Neuronal stem cell (in vitro differentiated cells): ENCODE measurements at places on chromosomes 13 and 19.

DNA sequence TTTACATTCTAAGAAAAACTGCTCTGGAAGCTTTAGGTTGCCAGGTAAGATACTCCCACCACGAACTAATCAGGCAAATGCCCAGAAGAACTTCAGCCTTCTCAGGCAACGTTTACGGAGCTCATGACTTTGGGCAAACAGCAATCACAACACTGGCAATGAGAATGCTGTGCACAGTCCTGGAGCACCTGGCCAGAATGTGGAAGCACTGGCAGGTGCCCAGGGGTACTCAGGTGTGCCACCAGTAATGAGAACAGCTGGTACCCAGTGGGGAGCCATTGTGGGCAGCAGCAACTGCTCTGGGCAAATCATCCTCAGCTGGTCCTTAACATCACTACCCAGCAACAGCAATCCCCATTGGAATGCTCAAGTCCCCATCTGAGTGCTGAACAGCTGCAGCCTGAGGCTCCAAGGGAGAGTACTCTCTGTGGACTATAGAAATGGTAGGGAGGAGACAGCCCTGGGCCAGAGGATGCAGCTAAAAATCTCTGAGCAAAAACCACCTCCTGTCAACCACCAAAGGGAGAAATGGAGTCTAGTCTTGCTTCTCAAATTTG lies 210.0 kb downstream of the FOXO1 start:
- no peak for DNase-seq

DNA sequence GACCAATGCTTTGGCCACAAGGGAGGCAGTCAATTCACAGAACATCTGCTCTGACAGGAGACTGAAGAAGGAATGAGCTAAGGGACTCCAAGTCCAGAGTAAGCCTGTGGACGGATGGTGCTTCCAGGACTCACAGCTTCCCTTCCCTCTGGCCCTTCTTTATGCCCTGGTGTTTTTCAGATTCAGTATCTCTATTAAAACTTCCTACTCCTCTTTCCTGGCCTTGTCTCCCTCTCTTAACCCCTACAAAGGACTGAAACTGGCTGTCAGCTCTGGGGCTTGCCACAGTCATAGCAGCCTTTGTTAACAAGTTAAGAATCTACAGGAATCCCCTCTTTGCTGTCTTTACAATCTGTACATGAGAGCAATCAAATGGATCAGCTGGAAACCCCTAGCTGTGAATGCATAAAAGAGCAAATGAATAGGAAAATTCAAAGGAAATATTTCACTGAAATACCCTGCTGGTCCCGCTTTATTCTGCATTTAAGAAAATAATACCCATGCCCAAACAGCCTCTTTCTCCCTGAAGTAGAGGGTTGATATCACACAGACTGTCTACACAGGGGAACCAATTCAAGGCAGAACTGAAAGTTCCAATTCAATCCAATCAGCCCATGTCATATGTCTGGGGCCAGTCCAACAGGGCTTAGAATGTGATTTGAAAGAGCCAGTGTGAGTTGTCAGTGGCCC lies 192.3 kb downstream of the MZT1 start:
- no peak for DNase-seq

GRCh38 chr19:30923621-30924020 lies 425.6 kb downstream of the TSHZ3 start:
- DNase-seq = no peak

- no peak for DNase-seq
These were observed 22.8 kb upstream of the CEBPG start for GRCh38 chr19:33350538-33351309.

GRCh38 chr19:9362905-9363304 lies at the start of gene ZNF177:
Gene ZNF177, plus strand, starts transcription at chr19:9363013. Its CDS starts 15,299 bp downstream, at chr19:9378312.
- no peak for DNase-seq

DNA sequence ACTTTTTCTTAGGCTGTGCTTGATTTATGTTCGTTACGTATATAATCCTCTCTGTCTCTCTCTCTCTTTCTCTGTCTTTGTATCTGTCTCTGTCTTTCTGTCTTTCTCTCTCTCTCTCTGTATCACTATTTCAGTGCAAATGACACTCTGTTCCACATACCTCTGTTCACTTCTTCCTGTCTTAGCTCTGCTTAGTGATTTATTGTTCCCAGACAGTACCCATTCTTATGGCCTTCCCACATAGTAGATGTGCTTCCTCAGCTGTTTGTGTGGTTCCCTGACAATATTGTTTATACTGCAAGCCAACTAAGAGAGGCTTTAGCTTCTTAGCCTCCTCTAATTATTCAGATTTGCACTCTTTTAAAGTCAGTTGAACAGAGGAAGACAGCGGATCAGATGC lies 1244.2 kb downstream of the DIAPH3 start:
- DNase-seq = no peak

- peak; percentile 47 for DNase-seq
These were observed 250.3 kb upstream of the ATXN8OS start for GRCh38 chr13:69857183-69857821.

GRCh38 chr19:39873385-39873784 lies 27.2 kb upstream of the FBL start:
- no peak for DNase-seq

GRCh38 chr13:102028868-102029267 lies 373.0 kb downstream of the FGF14 start:
- DNase-seq = no peak

GRCh38 chr19:17671906-17672305 lies 16.2 kb downstream of the UNC13A start:
- DNase-seq = no peak

- no peak for DNase-seq
These were observed 14.9 kb downstream of the MAP2K2 start for GRCh38 chr19:4108767-4109625.

DNA sequence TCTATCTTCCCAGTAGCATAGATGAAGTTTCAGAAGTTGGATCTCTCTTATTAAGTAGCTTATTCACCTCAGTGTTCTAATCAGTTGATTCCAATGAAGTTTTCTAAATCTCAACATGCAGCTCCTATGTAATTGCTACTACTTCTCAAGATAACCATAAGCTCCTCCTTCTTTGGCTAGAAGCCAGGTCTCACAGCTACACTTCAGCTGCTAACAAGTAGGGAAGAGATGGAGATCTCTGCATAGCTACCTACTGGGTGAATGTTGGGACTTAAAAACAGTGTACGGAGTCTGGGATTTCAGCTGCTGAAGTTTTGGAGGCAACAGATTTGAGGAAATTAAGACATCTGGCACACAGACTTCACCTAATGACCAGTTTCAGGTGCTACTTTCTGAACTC lies 661.0 kb downstream of the SLITRK1 start:
- no peak for DNase-seq

- no peak for DNase-seq
These were observed 1872.3 kb upstream of the PCDH20 start for GRCh38 chr13:63287926-63288325.

GRCh38 chr13:72570019-72570418 lies 157.4 kb downstream of the MZT1 start:
- DNase-seq = no peak

DNA sequence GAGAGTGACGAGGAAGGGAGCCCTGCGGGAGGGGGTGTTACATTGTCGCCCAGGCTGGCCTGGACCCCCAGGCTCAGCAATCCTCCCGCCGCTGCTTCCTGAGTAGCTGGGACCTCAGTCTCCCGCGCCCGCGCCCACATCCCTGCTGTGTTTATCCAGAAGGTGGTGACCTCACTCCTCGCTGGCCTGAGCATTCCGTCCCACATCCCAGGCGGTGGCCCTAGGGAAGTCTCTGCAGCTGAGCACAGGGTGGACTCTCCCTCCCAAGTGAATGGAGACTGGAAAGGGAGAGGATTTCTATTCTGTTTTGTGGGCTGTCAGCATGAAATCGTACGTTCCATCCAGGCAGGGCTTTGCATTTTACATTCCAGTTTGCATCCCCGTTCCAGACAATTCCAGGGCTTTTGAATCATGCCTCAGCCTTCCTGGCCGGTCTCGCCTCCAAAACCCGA lies 401 bp upstream of the ZNF765 start:
- no peak for DNase-seq

GRCh38 chr13:27077451-27077850 lies 94.2 kb downstream of the USP12 start:
- no peak for DNase-seq

DNA sequence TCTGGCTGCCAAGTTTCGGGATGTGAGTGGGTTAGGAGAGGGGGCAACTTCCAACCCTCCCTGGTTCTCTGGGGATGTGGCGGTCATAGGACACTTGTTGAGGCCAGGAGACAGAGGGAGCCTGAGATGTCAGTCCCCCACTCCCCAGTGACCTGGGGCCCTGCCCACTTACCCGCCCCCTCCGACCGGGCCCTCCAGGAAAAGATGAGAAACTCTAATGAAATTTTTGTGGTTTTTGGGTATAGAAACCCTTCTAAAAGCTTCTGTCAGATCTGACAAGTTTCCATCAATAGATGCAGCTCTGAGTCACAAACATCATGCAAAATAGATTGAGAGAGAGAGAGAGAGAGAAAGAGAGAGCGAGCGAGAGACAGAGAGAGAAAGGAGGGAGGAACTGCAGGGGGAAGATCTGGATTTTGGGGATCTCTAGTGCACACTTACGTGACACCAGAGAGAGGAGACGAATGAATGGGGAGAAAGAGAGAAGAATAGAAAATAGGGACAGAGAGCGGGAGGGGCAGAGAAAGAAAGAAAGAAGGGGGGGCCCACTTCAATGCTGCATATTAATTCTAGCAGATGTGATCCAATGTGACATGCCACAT lies 94.0 kb downstream of the PTPRS start:
- DNase-seq = no peak

- DNase-seq = peak; percentile 12
These were observed 1258.6 kb downstream of the PCDH9 start for GRCh38 chr13:65971541-65971940.

DNA sequence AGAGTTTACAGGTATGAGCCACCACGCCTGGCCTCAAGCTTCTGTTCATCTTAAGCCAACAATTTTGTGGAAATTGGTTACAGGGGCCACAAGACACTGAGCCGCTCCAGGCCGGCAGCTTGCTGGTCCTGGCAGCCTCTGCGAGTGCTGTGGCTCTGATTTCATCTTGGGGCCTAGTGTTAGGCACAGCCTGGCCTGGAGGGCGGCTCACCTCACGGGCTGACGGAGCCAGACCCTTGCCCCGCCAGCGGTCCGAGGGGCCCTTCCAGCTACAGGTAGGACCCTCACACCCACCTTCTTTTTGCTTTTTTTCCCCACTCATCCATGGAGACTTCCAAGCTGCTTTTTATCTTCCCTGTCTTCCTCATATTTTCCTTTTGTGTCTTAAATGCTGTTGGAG lies 8.6 kb downstream of the ZNF544 start:
- no peak for DNase-seq

DNA sequence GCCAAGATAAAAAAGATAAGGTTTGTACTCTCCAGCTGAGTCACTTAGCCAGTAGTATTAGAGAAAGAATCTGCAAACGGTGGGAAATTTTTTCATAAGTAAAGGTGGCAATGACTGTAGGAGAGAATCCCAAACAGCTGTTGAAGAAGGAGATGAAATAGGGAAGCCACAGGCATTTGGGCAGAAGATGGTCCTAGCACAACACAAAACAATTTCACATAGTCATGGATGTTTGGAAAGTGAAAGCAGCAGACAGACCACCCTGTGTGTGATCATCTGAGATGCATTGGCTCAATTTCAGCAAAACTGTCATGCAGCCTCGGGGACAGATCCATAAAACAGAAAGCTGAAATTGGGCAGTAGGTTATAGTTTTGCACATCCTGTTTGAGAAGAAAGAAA lies 2832.4 kb downstream of the PCDH9 start:
- no peak for DNase-seq

DNA sequence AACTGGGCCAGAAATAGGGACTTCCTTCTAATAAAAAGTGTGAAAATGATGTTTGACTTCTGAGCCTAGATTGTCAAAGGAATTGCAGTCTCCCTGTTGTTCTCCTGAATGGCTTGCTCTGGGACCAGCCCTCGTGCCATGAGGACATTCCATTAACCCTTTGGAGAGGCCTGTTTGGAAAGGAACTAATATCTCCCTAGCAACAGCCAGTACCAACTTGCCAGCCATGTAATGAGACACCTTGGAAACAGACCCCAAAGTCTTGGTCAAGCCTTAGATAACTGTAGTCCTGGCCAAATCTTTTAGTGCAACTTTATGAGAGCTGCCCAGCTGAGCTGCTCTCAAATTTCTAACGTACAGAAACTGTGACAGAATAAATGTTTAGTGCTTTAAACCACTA lies 8.2 kb upstream of the SIAH3 start:
- DNase-seq = peak; percentile 48

DNA sequence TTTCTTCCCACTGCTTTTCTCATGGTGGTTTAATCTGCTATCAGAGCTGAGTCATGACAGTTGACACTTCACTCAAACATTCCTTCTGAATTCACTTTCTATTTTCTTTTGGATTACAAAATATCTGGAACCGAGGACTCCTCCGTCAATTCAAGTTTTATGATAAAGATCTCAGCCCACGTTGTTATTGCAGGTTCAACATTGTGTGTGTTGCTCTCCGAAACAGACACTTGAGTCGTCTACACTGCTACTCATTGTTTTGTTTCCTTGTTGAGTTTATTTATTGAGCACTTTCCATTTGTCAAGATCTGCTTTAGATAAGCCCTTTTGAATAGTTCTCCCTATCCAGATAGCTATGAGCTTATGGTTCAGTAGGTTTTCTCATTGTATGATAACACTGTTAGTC lies 636.1 kb upstream of the GPC6 start:
- no peak for DNase-seq

GRCh38 chr19:54616057-54616456 lies 14.2 kb upstream of the LILRB1 start:
- no peak for DNase-seq

GRCh38 chr19:57850553-57851017 lies 926 bp downstream of the ZNF587 start:
- DNase-seq = peak; percentile 9

DNA sequence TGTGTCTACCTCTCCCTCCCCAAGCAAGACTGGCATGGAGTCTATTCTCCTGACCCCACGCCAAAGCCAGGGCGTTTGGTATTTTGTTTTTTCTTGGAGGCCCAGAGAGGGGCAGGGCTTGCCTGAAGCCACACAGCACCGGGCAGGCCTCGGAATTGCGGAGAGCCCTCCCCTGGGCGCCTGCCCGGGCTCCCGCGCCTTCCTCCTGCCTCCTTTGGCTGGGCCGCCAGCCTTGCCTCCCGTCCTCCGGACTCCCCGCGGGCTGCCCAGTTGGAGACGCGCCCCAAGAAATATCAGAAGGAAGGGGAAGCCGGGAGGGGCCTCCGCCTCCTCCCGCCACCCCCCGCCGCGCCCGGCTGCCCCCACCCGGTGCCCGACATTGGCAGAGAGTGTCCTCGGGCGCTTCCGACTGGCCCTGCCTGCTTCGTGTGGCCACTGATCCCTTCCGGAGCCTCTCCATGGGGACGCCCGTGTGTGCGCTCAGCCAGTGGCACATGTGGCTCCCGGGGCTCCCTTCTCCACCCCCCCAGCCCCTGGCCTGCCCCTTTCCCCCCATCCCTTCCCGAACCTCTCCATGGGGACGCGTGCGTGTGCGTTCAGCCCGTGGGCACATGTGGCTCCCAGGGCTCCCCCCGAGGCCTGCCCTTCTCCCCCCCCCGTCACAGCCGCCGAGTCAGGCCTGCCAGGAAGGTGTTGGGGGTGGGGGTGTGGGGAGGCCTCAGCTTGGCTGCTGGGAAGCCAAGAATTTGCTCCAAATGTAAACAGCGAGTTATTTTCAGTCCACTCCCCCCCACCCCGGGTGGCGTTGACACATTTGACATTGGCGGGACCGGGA lies 37.3 kb downstream of the NFIC start:
- no peak for DNase-seq

GRCh38 chr19:29338480-29338879 lies 125.5 kb upstream of the UQCRFS1 start:
- DNase-seq = no peak

GRCh38 chr13:70662231-70662940 lies 554.1 kb upstream of the KLHL1 start:
- no peak for DNase-seq
